ENCODE measurements at places on chromosomes 16 and 17.

GRCh38 chr17:61337290-61337689 lies 62.4 kb upstream of the TBX2 start:
- no peak for DNase-seq

GRCh38 chr16:79874391-79874790 lies 273.9 kb upstream of the MAF start:
- DNase-seq: no peak

GRCh38 chr16:30842971-30843370 lies 50.9 kb downstream of the BCL7C start:
- no peak for DNase-seq

- DNase-seq: no peak
These were observed 10.7 kb downstream of the CTC1 start for GRCh38 chr17:8237175-8237574.

- DNase-seq: peak; percentile 47
These were observed 38.6 kb upstream of the TENT4B start for GRCh38 chr16:50114357-50115129.

DNA sequence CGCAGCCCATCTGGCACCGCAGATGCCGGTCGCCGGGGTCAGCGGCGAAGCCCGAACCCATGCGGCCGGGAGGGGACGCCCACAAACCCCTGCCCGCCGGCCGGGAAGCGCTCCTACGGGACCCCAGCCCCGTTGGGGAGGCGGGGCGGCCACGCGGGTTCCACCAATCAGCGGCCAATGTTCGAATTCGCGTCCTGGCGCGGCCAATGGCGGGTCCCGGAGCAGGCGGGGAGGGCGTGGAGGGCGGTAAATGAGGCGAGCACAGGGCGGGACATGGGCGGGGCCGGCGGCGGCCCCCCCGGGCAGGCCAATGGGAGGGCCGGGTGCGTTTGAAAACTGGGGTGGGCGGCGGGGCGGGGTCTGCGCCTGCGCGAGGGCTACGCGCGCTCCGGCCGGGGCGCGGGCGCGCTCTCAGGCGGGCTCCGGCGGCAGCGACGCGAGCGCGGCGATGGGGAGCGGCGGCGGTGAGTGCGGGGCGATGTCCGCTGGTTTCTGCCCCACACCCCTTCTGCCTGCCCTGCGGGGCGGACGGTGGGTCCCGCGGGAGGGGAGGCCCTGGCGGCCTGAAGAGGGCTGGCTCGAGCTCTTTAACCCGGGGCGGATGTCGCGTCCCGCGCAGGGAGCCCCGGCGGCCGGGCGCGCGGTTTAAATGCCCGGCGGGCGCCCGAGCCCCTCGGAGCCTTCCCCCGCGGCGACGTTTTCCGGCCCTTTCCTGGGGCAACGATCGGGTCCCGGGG lies at the start of gene CCNF:
TSS of gene CCNF (plus strand) at position 414 of the 737 bp plus-strand sequence. CDS start at position 449, 35 bp downstream.
- DNase-seq: peak; percentile 99

All from foreskin fibroblast (primary cell).